Smooth muscle cell of bladder (primary cell): ENCODE measurements at places on chromosomes 4 and X. TPM values are rescaled to one million over a fixed set of nuclear protein-coding genes. Genes with fewer than 3 reads are reported as not detected.

HTRA3 gene
- total RNA-seq: 5.8 and 10.4 TPM in 2 replicates

XAGE2 gene
- not detected in 2 replicates for total RNA-seq

ADH4 gene
- not detected in 2 replicates for total RNA-seq

OTC gene
- total RNA-seq: not detected in 2 replicates

HSPA4L gene
- 4.0 and 8.3 TPM in 2 replicates for total RNA-seq

PLK4 gene
- 1.1 and 1.4 TPM in 2 replicates for total RNA-seq

GPR34 gene
- total RNA-seq: not detected in 2 replicates

RHOXF2 gene
- not detected in 2 replicates for total RNA-seq

DNAAF6 gene
- not detected in 2 replicates for total RNA-seq

CENPVL3 gene
- not detected in 2 replicates for total RNA-seq

PAGE4 gene
- not detected in 2 replicates for total RNA-seq

AMTN gene
- total RNA-seq: not detected in 2 replicates

MAGEA8 gene
- total RNA-seq: not detected in 2 replicates

MAGEB10 gene
- not detected in 2 replicates for total RNA-seq

KIAA1210 gene
- total RNA-seq: not detected in 2 replicates

ANOS1 gene
- total RNA-seq: under 0.01 and 0.46 TPM in 2 replicates

HEPH gene
- 3.1 and 15.1 TPM in 2 replicates for total RNA-seq

BMX gene
- under 0.01 and 0.14 TPM in 2 replicates for total RNA-seq

SHROOM3 gene
- total RNA-seq: 0.92 and 1.6 TPM in 2 replicates

GAGE10 gene
- not detected in 2 replicates for total RNA-seq

TREX2 gene
- total RNA-seq: 1.4 and 1.8 TPM in 2 replicates

APOOL gene
- 7.3 and 8.0 TPM in 2 replicates for total RNA-seq

MAGEA2 gene
- under 0.01 TPM in 1 of 2 replicates, not detected in the other for total RNA-seq

GPR78 gene
- 1.1 and 3.0 TPM in 2 replicates for total RNA-seq

HTN3 gene
- total RNA-seq: not detected in 2 replicates

PCSK1N gene
- total RNA-seq: 0.09 TPM in 1 of 2 replicates, not detected in the other

UXT gene
- total RNA-seq: 143 and 152 TPM in 2 replicates

KLKB1 gene
- total RNA-seq: 0.18 TPM in 1 of 2 replicates, not detected in the other

GAGE1 gene
- under 0.01 TPM in 1 of 2 replicates, not detected in the other for total RNA-seq

GAGE12E gene
- total RNA-seq: not detected in 2 replicates

LAP3 gene
- 77.5 and 84.3 TPM in 2 replicates for total RNA-seq

FAM149A gene
- 5.3 and 7.0 TPM in 2 replicates for total RNA-seq

PNCK gene
- 0.14 and 0.74 TPM in 2 replicates for total RNA-seq

SLC9B1 gene
- total RNA-seq: 0.83 and 1.6 TPM in 2 replicates

CWH43 gene
- not detected in 2 replicates for total RNA-seq

RRH gene
- under 0.01 and 0.09 TPM in 2 replicates for total RNA-seq

SRPX2 gene
- total RNA-seq: 29.2 and 32.7 TPM in 2 replicates

CSAG3 gene
- not detected in 2 replicates for total RNA-seq

TCEAL2 gene
- total RNA-seq: 0.28 TPM in 1 of 2 replicates, not detected in the other

BTK gene
- total RNA-seq: not detected in 2 replicates
